ENCODE measurements at places on chromosomes 13 and 19.

GRCh38 chr13:29362849-29363604, 232.5 kb downstream of the SLC7A1 start:
- no peak overlapping the region for H3K4me3 ChIP-seq
- no peaks in the 10 kb centered on the region for H3K36me3 ChIP-seq
- no peaks in the 10 kb centered on the region for H3K4me1 ChIP-seq
- DNase-seq = peak; percentile 71

GRCh38 chr13:34372581-34372980, 554.6 kb downstream of the RFC3 start:
- H3K36me3 ChIP-seq = no peaks in the 10 kb centered on the region
- no peak for DNase-seq
- no peak overlapping the region for H3K27ac ChIP-seq
- peaks cover 4% of the 10 kb centered on the region for H3K4me1 ChIP-seq
- no peak overlapping the region for H3K4me3 ChIP-seq

DNA sequence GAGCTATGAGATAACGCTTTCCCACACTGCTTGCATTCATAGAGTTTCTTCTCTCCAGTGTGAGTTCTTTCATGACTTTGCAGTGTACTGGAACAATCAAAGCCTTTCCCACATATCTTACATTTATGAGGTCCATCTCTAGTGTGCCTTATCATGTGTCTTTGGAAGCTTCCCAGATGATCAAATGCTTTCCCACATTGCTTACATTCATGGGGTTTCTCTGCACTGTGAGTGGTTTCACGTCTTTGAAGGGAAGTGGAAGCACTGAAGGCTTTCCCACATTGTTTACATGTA, 14.9 kb upstream of the ZNF442 start:
- no peak for DNase-seq
- H3K27me3 ChIP-seq = peaks cover 4% of the 10 kb centered on the region
- H3K4me3 ChIP-seq = no peak overlapping the region
- H3K4me1 ChIP-seq = no peaks in the 10 kb centered on the region
- H3K27ac ChIP-seq = no peak overlapping the region

DNA sequence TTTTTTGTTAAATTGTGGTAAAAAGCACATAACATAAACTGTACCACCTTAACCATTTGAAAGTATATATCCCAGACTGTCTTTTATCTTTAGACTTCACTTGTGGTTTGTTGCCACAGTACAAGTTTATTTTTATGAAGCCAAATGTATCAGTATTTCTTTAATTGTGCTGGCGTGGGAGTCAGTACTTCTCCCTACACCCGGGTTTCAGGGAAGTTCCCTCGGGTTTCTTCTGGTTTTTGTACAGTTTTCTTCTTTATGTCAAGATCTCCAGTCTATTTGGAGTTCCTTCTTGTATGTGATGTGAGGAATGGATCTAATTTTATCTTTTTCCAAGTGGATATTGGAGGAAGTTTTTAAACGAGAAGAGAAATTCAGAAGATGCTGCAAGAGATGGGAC, 20.5 kb downstream of the CCDC8 start:
- H3K4me1 ChIP-seq = peaks cover 23% of the 10 kb centered on the region
- H3K36me3 ChIP-seq = peaks cover 30% of the 10 kb centered on the region
- peak overlapping the region; percentile 98 for H3K27ac ChIP-seq
- H3K4me3 ChIP-seq = peak overlapping the region; percentile 39

DNA sequence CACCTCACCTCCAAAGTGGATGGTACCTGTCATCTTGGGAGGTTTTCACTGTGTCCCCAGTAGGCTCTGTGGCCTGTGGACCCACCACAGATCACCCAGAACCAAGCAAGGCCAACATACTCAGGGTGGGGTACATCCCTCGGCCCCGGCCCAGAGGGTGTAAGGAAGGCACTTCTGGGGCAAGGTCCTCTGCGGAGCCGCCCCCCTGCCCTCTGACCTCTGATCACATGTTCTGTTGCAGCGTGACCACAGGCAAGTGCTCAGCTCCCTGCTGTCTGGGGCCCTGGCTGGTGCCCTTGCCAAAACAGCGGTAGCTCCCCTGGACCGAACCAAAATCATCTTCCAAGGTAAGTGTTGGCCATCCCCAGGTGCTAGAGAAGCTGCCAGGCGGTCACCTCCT, 36.7 kb downstream of the TMEM161A start:
- H3K27me3 ChIP-seq = peaks cover 13% of the 10 kb centered on the region
- H3K36me3 ChIP-seq = no peaks in the 10 kb centered on the region
- no peak overlapping the region for H3K27ac ChIP-seq
- H3K4me3 ChIP-seq = no peak overlapping the region
- no peak for DNase-seq

GRCh38 chr19:31312677-31313244, 36.5 kb downstream of the TSHZ3 start:
- no peak overlapping the region for H3K27ac ChIP-seq
- peaks cover 8% of the 10 kb centered on the region for H3K36me3 ChIP-seq
- no peaks in the 10 kb centered on the region for H3K27me3 ChIP-seq
- DNase-seq = no peak

DNA sequence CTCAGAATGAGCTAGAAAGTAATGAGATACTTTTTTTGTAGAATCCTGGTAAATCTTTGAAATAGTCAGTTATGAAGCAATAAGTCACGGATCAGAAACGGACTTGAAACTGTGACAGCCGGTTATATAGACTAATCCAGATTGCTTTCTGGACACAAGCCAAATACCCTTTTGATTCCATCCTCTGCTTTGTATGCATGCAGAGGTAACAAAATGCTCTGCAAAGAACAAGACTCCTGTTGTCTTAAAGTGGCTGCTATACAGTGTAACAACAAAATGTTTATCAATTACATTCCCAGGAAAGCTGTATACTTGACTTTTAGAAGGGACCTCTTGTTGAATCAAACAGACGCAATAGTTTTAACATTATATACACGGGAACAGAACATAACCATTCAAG, 66.5 kb upstream of the STARD13 start:
- H3K4me3 ChIP-seq = no peak overlapping the region
- peak overlapping the region; percentile 44 for H3K27ac ChIP-seq
- peaks cover 5% of the 10 kb centered on the region for H3K27me3 ChIP-seq
- no peak for DNase-seq
- peaks cover 12% of the 10 kb centered on the region for H3K36me3 ChIP-seq

- DNase-seq = no peak
- peaks cover 23% of the 10 kb centered on the region for H3K27me3 ChIP-seq
- no peak overlapping the region for H3K27ac ChIP-seq
- H3K4me1 ChIP-seq = no peaks in the 10 kb centered on the region
- peaks cover 6% of the 10 kb centered on the region for H3K36me3 ChIP-seq
Measured at GRCh38 chr19:18266771-18267686, 7.2 kb downstream of the IQCN start.

GRCh38 chr19:40056505-40056904, 474 bp upstream of the ZNF780B start:
- peak overlapping the region; percentile 100 for H3K4me3 ChIP-seq
- no peak for DNase-seq
- H3K36me3 ChIP-seq = peaks cover 6% of the 10 kb centered on the region
- H3K27ac ChIP-seq = peak overlapping the region; percentile 71

DNA sequence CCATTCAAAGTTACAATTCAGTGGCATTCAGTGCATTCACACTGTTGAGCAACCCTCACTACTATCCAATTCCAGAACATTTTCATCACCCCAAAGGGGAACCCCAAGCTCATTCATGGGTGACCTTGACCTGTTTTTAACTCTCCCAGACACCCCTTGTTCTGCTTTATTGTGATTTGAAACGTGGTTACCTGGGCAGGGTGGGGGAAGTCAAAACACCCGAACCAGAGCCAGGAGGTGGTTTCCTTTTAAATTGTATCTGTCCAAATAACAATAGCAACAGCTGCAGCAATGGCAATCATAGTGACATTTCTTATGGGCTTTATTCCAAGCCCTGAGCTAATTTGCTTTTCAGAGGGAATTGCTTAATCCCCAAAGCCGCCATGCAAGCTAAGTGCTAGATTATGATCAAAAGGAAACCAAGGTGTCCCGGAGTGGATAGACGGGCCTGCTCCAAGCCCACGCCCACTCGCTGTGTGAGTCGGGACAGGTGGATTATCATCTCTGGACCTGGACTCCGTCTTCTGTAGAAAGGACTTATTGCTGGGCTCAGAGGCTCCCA, 6.1 kb downstream of the PTGIR start:
- peaks cover 3% of the 10 kb centered on the region for H3K4me1 ChIP-seq
- DNase-seq = no peak
- H3K27me3 ChIP-seq = peaks cover 9% of the 10 kb centered on the region
- H3K4me3 ChIP-seq = no peak overlapping the region
- no peak overlapping the region for H3K27ac ChIP-seq

DNA sequence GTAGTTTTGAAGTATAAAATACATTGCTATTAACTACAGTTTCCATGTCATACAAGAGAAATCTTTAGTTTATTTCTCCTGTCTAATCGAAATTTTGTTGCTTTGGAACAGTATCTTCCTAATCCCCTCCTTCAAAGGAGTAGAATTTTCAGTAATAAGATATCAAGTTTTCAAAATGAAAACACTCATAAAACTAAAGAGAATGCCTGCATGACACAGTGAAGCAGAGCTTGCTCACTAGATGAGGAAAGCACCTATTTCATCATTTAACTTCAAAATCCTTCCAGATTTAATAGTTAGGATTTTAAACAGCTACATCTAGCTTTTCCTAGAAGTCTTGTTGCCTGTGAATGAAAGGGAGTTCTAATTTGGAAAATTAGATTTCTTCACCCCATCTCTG, 80.8 kb downstream of the TNFSF11 start:
- H3K27ac ChIP-seq = no peak overlapping the region
- peaks cover 11% of the 10 kb centered on the region for H3K4me1 ChIP-seq
- H3K4me3 ChIP-seq = no peak overlapping the region
- no peaks in the 10 kb centered on the region for H3K27me3 ChIP-seq

GRCh38 chr13:110047496-110047895, 259.5 kb downstream of the COL4A1 start:
- peaks cover 3% of the 10 kb centered on the region for H3K27me3 ChIP-seq
- H3K36me3 ChIP-seq = no peaks in the 10 kb centered on the region
- DNase-seq = peak; percentile 47

GRCh38 chr13:55437162-55437561, 1703.6 kb upstream of the PRR20A start:
- H3K4me3 ChIP-seq = no peak overlapping the region
- no peaks in the 10 kb centered on the region for H3K4me1 ChIP-seq
- DNase-seq = no peak
- H3K36me3 ChIP-seq = no peaks in the 10 kb centered on the region
- H3K27ac ChIP-seq = no peak overlapping the region

DNA sequence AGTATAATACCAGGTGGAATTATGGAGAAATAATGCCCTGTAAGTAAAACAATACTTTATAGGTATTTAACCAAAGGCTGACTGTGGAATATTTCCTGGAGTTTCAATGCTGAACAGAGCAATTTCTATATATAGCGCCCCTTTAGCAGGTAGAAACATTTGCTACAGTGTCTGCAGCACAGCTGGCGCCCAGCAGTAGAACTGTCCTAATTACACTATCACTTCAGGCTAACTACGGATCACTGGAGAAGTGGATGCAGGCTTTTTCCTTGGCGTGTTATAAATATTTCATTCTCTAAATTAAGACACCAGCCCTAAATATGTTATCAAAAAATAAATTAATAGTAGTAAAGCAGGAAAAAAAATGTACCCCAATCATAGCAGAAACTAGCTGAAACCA, 3.1 kb downstream of the SHISA2 start:
- DNase-seq = no peak
- H3K27ac ChIP-seq = no peak overlapping the region
- peaks cover 30% of the 10 kb centered on the region for H3K36me3 ChIP-seq
- peaks cover 18% of the 10 kb centered on the region for H3K4me1 ChIP-seq
- H3K27me3 ChIP-seq = peaks cover 14% of the 10 kb centered on the region
- peak overlapping the region; percentile 98 for H3K4me3 ChIP-seq

GRCh38 chr19:18762125-18763023, 28.7 kb downstream of the COMP start:
- H3K27me3 ChIP-seq = peaks cover 12% of the 10 kb centered on the region
- H3K4me1 ChIP-seq = no peaks in the 10 kb centered on the region
- no peak overlapping the region for H3K4me3 ChIP-seq

- H3K36me3 ChIP-seq = peaks cover 22% of the 10 kb centered on the region
- H3K27ac ChIP-seq = peak overlapping the region; percentile 96
Measured at GRCh38 chr19:51108805-51109146, 567 bp upstream of the CTU1 start.

DNA sequence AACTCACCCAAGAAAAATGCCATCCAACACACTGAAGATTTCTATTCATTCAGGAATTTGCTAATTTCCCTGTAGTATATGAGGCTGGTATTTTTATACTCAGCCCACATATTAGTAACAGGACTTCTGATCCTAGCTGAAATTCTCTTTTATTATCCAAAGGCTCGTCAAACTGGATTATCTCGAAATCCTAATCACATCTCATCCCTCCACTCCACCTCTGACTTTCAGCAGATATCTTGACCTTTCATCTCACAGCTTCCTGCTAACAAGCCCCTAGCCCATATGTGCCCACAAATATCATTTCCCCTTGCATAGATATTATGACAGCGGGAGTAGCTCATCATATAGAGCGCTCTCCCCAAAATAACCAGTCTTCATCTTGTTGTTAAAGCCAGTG, 279.7 kb downstream of the FGF14 start:
- H3K36me3 ChIP-seq = no peaks in the 10 kb centered on the region
- no peak overlapping the region for H3K27ac ChIP-seq
- no peak overlapping the region for H3K4me3 ChIP-seq
- H3K27me3 ChIP-seq = no peaks in the 10 kb centered on the region
- H3K4me1 ChIP-seq = no peaks in the 10 kb centered on the region

DNA sequence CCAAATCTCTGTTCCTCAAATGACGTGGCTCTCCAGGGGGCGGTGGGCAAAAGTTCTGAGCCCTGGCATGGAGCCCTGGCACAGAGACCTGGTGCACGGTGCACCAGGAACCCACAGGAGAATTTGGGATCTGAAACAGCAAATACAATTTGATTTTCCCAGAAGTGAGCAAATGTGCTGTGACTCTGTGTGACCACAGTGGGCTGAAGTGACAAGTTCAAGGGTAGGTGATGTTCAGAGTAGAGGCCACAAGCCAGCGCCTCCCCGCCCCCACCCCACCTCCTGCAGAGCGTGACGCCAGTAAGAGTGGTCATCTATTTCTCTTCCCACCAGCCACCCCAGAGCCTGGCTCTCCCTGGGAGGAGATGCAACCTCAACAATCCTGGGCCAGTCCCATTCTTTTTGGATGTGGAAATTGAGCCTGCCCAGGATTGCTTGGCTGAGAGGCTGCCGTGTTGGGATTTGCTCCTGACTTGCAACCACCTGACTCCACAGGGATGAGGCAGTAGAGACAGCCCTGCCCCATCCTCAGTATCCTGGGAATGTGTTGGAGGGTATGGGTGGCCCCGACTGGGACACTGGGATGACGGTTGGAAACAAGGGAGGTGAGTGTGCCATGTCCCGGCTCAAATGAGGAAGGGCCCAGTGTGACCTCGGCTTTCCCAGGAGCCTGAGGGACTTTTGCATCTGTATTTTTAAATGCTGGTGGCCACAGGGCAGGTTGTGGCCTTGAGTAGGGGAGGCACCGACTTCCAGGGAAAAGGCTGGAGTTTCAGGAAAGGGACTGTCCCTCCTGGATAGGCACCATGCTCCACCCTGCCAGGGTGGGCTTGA, 11.1 kb upstream of the BCL3 start:
- no peak for DNase-seq
- H3K4me3 ChIP-seq = no peak overlapping the region
- no peaks in the 10 kb centered on the region for H3K4me1 ChIP-seq
- H3K27me3 ChIP-seq = no peaks in the 10 kb centered on the region

Data from endothelial cell (in vitro differentiated cells).